NCI-H1048 (cell line): ENCODE measurements at places on chromosomes 7 and 10.

GRCh38 chr10:102634686-102635085 lies 9.6 kb upstream of the TRIM8 start:
- DNase-seq = no peak

GRCh38 chr7:155734445-155734809 lies 77.8 kb downstream of the SHH start:
- no peak for DNase-seq

DNA sequence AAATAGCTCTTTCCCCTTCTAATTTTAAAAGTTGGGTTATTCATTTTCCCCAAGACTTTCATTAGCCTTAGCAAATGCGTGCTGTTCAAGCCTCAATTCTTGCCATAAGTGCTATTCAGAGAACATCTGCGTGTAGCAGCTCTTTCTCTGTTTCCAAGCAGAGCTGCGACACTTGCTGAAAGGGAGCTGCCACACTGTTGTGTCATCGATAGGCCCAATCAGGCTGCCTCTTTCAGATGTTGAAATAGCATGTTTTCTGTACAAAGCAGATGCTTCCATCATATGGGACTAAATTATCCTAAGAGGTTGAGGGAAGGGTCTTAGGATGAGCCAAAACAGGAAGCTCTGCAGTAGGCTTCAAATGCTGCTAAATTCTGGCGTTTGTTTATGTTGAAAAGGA lies 220.9 kb upstream of the CDC14C start:
- no peak for DNase-seq

GRCh38 chr7:128831178-128831993 lies 1.2 kb downstream of the FLNC start:
- DNase-seq = no peak

DNA sequence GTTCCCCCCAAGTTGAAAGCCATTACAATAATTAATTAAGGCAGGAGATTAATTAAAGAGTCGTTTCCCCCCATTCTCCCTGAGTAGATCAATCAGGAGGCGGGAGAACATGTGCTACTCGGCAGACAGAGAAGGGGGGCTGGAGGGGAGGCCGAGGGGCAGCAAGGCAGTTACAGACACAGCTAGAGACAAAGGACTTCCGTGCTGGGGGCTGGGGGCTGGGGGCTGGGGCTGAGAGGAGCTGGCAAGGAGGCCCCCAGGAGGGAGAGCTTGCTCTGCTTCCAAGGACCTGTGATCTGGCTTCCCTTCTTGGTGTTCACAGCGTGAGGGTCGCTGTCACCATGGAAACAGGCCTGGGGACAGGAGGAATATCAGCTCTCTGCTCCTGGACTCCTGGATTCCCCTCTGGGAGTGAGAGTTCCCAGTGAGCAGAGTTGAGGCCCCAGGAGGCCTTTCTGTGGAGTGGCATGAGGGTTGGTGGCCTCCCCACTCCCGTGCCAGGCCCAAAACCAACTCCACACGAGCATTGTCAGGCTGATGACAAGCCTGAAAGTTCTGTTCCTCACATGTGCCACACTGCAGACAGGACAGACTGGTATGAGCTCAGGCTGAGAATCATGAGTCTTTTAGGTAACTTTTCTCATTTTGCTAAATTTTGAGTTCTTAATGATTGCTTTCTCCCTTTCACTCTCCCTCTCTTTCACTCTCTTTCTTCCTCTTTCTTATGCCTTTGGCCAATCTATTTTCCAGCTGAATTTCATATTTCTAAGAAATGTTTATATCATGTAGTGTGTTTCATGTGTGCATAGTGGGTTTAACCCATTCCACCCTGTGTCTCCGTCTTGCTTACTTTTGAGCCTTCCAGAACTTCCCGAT lies 16.4 kb downstream of the FAM241B start:
- no peak for DNase-seq

- no peak for DNase-seq
Measured at GRCh38 chr7:120185940-120186682, 86.9 kb upstream of the KCND2 start.

- no peak for DNase-seq
Measured at GRCh38 chr10:104922810-104923209, 281.7 kb downstream of the SORCS3 start.

DNA sequence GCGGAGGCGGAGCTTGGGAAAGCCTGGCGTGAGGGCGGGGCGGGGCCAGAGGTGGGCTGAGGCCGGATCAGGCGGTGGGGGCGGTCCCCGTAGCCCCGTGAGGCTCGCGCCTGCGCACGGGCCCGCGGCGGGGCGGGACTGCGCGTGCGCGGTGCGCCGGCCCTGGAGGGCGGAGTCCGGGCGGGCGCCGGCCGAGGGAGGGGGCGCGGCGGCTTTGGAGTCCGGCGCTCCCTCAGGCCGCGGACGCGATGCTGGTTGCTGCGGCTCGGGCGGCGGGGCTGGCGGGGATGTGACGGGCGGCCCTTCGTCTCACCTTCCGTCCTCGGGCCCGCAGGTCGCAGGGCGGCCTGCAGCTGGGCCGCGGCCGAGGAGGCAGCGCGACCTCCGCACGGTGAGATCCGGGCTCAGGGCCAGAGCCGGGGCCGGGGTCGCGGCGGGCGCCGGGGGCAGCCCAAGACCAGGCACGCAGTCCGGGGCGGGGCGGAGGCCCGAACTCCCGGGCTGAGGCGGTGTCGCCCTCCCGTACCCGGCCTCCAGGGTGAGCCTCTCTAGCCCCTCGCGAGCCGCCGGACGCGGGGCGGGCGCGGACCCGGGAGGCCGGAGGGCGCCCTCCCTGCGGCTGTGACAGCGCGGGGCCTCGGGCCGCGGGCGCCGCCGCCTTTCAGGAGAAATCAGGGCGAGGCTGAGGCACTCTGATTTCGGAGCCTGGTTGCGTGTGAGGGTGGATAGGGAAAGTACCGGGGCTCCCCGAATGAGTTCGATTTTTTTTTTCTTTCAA lies at the start of gene CCSER2:
CCSER2 (plus strand) TSS at position 172 of the 778 bp plus-strand sequence. CDS start 42,464 bp downstream, outside the sequence.
- peak; percentile 75 for DNase-seq

DNA sequence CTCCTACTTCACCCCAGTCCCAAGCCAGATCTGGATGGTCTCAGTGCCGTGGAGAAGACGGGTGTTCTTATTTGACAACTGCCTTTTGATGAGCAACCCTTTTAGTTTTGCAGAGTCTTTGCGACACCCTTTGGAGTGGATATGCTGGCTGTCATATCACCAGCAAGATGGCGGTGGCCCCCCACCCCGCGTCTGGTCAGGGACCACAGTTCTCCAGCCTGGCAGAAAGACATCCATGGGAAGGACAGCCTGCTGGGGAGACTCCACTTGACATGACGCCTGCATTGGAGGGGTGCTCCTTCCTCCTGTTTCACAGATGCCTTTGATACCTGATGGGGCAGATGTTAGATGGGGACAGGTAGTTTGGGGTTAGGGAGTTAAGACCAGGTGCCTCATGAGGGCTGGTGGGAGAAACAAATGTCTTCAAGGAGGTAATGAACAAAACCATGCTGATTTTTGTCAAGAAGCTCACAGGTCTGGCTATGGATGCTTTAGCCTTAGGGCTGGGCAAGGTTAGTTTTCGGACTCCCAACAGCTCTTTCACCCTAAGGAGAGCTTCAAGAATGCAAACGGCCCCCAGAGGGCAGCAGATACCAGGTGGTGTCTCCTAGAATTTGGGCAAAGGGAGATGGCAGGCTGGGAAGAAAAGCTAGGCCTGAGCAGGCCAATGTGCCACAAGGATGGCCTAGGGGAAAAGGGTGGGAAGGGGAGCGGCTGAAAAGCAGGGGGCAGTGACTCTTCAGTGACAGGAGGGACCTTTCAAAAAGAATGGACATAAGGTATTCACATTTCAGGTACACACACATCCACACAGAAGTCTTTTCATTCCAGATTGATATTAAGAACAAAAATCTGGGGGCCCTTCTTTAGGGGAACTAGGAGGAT lies 95.2 kb downstream of the CLEC2L start:
- no peak for DNase-seq

- DNase-seq = no peak
Measured at GRCh38 chr7:88431882-88432281, 125.2 kb upstream of the STEAP4 start.

DNA sequence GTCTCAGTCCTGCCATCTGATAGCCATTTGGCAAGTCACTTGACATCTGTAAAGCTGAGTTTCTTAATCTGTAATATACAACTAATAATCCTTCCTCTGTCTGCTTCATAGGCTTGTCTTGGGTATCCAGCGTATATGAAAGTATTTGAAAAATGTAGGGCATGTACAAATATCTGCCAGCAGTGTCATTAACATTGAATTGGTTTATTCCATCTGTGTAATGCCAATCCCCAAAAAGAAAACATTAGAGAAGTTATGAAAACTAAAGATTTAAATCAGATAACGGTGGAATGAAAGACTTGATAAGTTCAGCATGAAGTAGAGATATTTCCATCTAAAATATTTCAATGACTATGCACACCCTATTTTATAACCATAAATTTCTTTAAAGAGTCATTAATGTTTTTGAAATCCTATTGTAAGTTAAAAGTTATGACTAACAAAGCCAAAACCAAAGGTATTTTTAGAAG lies 9.8 kb upstream of the RTKN2 start:
- DNase-seq = no peak

DNA sequence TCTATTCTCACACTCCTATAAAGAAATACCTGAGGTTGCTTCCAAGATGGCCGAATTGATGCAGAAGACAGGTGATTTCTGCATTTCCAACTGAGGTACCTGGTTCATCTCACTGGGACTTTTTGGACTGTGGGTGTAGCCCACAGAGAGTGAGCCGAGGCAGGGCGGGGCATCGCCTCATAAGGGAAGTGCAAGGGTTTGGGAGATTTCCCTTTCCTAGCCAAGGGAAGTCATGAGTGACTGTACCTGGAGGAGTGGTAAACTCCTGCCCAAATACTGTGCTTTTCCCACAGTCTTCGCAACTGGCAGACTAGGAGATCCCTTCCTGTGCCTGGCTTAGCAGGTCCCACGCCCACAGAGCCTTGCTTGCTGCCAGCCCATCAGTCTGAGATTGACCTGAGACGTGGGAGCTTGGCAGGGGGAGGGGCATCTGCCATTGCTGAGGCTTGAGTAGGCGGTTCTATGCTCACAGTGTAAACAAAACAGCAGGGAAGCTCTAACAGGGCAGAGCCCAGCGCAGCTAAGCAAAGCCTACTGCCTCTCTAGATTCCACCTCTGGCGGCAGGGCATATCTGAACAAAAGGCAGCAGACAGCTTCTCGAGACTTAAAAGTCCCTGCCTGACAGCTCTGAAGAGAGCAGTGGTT lies 152.2 kb downstream of the ARL4A start:
- DNase-seq = no peak

DNA sequence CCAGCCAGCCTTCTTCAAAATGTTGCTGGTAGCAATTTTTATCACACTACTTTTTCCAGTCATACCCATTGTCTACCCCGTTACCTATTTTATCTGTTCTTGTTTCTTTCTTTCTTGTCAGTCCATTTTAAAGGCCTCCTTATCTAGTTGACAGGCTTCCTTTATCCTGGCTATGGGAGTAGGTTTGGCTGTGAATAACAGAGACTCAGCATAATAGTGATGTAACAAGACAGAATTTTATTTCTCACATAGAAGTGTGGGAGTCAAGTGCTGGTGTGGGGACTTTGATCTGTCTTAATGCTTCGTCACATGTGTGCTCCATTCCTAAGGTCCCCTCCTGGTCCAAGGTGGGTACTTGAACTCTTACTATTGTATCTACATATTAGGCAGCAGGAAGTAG lies 283.6 kb downstream of the EXOC4 start:
- DNase-seq = no peak

DNA sequence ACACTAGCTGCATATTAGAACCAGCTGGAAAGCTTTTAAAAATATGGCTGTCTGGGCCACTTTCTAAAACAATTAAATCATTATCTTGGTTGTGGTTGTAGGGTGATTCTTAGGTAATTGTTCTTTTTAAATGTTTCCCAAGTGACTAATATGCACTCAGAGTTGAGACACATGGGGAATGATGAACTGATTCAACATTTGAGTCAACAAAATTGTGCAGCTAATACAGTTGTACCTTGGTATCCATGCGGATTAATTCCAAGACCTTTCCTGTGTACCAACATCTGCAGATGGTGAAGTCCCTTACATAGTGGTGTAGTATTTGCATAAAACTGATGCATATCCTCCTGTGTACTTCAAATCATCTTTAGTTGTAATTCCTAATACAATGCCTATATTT lies 242.2 kb downstream of the ATRNL1 start:
- no peak for DNase-seq

- DNase-seq = peak; percentile 47
Measured at GRCh38 chr10:27745732-27746396, at the start of gene MKX. TSS of gene MKX (minus strand) at chr10:27745819. CDS start at chr10:27743415, 2,404 bp downstream.

DNA sequence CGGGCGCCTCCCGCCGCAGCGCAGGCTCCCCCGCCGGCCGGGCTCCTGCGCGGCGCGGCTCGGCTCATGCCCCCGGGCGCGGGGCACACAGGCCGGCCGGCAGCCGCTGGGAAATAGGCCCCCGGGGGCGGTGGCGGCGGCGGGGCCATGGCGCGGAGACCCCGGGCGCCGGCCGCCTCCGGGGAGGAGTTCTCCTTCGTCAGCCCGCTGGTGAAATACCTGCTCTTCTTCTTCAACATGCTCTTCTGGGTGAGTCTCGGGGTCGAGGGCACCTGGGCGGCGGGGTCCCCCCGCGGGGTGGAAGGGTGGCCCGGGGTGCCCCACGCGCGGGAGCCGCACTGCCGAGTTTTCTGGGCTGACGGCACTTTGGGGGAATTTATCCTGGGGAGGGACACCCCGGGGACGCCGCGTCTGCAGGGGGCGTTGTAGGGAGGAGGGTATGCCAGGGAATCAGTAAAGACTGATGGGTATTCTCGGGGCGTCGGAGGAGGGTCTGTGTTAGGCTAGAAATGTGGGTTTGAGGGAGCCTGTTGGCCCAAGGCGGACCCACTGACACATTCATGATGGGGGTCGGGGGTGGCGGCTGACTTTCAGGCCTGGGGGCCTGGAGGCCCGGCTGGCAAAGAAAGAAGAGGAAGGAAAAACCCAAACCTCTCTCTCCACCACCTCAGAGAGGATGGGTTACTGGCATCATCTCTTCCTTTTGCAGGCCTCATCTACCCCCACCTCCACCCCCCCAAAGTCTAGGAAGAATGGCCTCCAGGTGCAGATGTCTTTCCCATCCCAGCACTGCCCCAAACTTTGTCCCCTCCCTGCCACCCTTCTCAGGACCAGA lies 544 bp downstream of the TSPAN33 start:
- no peak for DNase-seq

- DNase-seq = no peak
Measured at GRCh38 chr10:44301781-44302355, 83.0 kb downstream of the CXCL12 start.

DNA sequence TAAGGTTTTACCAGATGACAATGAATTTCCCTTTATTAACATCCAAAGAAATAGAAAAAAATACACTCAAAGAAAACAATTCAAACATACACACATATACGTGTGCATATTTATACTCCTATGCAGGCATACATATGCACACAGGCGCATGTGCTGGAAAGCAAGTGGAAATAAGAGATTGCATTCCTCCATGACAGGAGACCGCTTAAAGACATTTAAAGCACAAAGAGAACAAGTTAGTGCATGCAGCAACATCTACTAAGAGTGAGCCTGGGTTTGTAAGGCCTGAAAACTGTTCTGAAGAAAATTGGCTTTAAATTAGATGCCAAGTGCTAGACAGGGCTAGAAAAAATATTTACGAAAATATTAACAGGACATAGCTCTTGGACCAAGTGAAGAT lies 40.1 kb upstream of the PPP1R17 start:
- no peak for DNase-seq

GRCh38 chr10:80476685-80477084 lies 22.6 kb downstream of the TSPAN14 start:
- no peak for DNase-seq

- DNase-seq = no peak
Measured at GRCh38 chr7:137717811-137718271, 128.9 kb downstream of the DGKI start.
